Fibroblast of the aortic adventitia (primary cell): ENCODE measurements at places on chromosomes 1 and 21. TPM values are rescaled to one million over a fixed set of nuclear protein-coding genes. Genes with fewer than 3 reads are reported as not detected.

Gene ABCG1
- 0.08 and 0.09 TPM in 2 replicates for total RNA-seq

Gene SLC35E2B
- total RNA-seq = 37.6 and 54.8 TPM in 2 replicates

DNA sequence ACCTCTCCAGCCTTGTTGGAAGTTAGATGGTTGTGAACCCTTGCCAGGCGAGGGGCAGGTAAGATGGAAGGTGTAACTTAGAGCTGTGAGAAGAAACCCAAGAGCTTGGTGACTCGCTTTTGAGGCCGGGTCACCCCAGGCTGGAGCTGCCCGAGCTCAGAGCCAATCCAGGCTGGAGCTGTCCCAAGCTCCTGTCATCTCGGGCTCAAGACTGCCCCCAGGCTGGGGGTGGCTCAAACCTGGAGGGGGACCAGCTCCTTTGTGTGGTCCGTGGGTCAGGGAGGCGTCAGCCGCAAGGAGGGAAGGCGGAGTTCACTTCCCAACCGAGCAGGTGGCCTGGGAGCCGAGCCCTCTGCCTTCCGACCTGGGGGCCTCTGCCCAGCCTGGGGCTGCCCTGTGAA lies 2.0 kb downstream of the HUNK start:
- DNase-seq = no peak

DNA sequence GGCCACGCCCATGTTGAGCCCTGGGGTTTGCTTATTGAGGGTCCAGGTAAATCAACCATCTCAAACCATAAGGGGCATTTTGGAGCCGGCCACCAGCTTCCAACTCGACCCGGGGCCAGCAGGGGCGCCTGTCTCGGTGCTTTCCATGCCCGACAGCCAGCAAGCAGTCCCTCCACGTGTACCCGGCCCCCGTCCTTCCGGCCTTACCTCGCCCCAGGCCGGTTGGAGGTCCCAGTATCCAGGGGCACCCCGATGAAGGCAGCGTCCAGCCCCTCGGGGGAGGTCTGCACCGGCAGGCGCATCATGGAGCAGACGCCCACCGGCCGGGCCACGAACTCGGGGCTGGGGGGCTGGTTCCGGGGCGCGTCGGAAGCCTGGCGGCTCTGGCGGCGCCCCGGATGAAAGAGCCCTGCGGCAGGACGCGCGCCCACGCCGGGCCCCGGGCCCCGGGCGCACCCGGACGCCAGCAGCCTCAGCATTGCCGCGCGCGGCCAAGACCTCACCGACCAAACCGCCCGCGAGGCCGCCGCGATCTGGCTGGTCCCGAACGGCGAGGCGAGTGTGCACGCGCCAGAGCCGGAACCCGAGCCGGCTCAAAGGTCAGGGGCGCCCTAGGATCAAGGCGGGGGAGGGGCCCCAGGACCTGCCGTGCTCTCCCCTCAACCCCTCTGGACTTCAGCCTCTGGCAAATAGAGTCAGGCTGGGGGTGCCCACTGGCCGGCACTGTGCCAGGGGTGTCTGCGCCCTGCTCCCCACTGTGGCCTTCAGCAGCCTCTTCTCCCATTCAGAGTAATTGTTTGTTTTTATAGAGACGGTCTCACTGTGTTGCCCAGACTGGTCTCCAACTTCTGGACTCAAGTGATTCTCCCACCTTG lies at the start of gene AGMAT:
AGMAT (minus strand) TSS at position 563 of the 875 bp plus-strand sequence; CDS start at position 479, 84 bp downstream.
- no peak for DNase-seq

- DNase-seq = peak; percentile 60
These were observed 948 bp downstream of the TXLNA start for GRCh38 chr1:32180186-32181060.

DNA sequence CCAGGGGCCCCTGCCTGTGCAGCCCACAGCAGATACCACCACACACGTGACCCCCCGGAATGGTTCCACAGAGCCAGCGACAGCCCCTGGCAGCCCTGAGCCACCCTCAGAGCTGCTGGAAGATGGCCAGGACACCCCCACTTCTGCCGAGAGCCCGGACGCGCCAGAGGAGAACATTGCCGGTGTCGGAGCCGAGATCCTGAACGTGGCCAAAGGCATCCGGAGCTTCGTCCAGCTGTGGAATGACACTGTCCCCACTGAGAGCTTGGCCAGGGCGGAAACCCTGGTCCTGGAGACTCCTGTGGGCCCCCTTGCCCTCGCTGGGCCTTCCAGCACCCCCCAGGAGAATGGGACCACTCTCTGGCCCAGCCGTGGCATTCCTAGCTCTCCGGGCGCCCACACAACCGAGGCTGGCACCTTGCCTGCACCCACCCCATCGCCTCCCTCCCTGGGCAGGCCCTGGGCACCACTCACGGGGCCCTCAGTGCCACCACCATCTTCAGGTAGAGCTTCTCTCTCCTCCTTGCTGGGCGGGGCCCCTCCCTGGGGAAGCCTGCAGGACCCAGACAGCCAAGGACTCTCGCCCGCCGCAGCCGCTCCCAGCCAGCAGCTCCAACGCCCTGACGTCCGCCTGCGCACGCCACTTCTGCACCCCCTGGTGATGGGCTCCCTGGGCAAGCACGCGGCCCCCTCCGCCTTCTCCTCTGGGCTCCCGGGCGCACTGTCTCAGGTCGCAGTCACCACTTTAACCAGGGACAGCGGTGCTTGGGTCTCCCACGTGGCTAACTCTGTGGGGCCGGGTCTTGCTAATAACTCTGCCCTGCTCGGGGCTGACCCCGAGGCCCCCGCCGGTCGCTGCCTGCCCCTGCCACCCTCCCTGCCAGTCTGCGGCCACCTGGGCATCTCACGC lies 51.0 kb downstream of the COL18A1 start:
- no peak for DNase-seq

Gene TRIM67
- total RNA-seq = not detected in 2 replicates
